Stomach (tissue), 19 donors: ENCODE measurements at places on chromosomes 2 and 18. TPM values are rescaled to one million over a fixed set of nuclear protein-coding genes. Genes with fewer than 3 reads are reported as not detected.

The FBXO15 gene
- not detected for total RNA-seq

The RBMS1 gene
- 48.1 TPM for total RNA-seq

The KCNJ3 gene
- not detected for total RNA-seq

GRCh38 chr2:20422402-20423271 is 24.2 kb upstream of the RHOB start:
- no peak for DNase-seq

- no peak for DNase-seq
These were observed 35.7 kb downstream of the MYO3B start for GRCh38 chr2:170213651-170214050.

DNA sequence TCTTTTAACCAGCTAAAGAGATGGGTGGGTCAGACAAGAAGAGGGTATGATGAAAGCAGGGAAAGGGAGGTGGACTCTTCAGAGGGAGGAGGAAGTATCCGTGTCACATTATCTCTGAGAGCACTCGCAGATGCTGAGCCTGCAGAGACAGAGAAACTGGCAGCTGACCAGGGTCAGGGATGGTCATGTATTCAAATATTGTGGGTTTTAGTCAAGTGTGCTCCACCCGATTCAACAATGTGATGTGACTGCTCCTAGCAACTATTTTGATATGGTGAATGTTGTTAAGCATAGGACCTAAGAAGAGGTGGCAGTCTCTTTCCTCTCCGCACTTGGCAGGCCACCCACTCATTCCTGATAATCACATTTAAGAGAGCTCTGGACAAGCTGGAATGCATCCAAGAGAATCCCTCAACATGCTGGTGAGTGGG is 1.3 kb upstream of the CLIP4 start:
- DNase-seq = peak; percentile 46

GRCh38 chr2:27379836-27380625 is 503 bp downstream of the ZNF513 start:
- DNase-seq = peak; percentile 40

DNA sequence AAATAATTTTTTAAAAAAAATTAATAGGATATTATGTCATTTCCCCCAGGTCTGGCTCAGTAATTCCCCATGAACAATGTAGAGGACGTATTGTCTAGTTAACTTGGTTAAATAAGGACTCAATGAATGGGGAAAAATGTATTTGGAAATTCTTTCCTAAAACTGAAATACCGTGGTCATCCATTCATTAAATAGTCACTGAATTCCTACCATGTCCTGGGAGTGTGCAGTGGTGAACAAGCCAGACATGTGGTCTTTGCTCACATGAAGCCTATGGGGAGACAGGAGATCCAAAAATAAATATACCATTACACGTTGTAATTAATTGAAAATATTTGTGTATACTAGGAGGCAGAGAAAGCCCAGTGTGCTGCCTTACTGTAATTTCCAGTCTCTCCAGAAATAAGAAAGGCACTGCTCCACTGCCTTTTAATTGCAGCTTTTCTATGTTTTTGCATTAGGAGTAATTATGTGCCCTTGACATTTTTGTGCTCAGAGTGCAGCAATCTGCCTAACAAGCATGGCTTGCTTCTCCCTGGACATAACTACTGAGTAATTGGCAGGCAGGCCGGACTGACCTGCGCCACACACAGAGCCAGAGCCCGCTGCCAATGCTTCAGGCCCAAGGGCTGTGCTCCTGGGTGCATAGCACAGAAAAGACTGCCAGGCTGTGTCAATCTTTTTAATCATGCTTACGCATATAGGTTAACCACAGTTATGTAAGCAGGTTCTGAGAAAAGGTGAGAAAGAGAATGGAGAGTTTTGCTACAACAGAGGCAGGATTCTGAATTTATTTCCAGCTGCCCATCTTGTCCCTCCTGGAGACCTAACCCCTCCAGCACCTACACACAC is 22.2 kb upstream of the TTC39C start:
- DNase-seq = peak; percentile 48

- DNase-seq = no peak
These were observed 49.3 kb downstream of the CIB4 start for GRCh38 chr2:26591619-26592505.

DNA sequence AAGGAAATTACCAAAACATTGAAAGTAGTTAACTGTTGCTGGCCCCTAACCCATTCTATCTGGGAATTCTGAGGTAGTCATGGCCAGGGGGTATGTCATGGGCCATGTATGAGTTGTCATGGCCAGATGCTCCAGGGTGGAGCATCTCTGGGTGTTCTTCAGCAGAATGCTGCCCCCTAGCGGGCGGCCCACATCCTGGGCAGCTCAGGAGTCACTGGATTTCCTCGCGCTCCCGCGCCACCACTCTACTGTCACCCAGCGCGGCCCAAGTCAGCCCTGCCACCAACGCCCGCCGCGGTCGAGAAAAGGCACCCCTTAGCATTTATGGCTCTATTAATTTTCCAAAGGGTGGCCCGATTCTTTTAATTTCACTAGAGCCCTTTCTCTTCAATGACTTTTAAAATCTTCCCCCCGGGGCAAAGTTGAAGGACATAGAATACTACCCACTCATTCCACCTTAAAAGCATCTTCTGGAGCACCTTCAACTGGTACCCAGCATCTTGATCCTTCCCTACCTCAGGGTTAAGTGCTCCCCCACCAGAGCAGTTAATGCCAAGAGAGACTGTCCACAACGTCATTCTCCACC is 41.6 kb downstream of the PKDCC start:
- DNase-seq = peak; percentile 78

DNA sequence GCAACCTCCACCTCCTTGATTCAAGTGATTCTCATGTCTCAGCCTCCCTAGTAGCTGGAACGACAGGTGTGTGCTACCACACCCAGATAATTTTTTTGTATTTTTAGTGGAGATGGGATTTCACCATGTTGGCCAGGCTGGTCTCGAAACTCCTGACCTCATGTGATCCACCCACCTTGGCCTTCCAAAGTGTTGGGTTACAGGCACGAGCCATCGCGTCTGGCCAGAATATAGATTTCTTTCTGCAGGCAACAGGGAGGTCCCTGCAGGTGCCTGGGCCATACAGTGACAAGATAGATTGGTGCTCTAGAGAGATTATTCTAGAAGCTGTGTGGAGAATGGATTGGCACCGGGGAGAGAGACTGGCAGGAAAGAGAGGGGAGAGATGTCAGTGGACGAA is 13.3 kb downstream of the PLCD4 start:
- DNase-seq = no peak

DNA sequence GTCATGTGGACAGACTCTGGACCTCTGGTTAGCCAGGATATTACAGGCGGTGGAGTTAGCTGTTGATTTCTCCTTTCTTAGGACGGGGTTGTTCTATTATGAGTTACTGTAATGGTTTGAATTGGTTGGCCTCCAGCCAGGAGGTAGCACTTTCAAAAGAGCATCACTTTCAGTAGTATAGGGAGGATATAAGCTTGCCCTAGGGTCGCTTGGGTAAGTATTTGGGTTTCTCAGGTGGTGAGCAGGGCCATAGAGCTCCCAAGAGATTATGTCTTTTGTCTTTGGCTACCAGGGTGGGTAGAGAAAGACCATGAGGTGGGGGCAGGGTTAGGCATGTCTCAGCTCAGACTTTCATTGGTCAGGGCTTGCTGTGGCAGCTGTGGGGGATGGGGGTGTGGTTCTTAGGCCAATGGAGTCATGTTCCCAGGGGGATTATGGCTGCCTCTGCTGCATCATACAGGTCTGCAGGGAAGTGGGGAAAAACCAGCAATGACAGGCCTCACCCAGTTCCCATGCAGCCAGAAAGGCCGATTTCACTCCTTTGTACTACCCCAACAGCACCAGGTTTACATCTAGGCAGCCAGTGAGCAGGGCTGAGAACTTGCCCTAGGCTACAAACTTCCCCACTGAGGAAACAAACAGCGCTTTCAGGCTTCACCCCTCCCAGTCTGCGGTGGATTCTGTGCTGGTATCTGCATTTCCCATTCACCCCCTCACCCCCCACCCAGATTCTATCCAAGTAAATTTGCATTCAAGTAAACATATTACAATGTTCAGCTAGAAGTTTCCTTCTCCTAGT is 89.4 kb upstream of the SLC38A11 start:
- no peak for DNase-seq

- DNase-seq = peak; percentile 9
These were observed 651.1 kb upstream of the ID2 start for GRCh38 chr2:8030573-8031303.

- peak; percentile 90 for DNase-seq
These were observed at the start of gene EFHD1 for GRCh38 chr2:232633413-232634205. EFHD1 (plus strand) TSS chr2:232633604; CDS start chr2:232633705, 101 bp downstream.

- peak; percentile 53 for DNase-seq
These were observed 321.8 kb upstream of the SPRED2 start for GRCh38 chr2:65754219-65754618.

DNA sequence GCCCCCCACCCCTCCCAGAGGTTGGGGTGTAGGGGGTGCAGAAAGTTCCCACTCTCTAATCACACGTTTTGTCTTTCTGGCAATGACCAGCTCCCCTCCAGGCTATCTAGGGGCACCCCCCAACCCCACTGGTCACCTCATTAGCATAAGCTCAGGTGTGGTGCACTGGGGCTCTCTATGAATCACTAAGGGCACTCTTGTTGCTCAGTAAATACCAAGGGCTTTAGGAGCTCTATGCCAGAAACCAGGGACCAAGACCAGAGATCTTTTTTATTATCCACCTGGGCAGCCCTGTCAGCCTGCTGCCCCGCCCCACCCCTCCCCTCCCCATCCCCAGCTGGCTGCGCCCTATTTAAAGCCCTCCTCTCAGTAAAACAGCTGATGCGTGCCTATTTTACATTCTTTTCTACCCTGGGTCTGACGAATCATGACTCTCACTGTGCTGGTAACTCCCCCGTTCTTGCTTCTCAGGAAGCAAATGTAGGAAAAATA is 24.3 kb downstream of the NCK2 start:
- DNase-seq = no peak

DNA sequence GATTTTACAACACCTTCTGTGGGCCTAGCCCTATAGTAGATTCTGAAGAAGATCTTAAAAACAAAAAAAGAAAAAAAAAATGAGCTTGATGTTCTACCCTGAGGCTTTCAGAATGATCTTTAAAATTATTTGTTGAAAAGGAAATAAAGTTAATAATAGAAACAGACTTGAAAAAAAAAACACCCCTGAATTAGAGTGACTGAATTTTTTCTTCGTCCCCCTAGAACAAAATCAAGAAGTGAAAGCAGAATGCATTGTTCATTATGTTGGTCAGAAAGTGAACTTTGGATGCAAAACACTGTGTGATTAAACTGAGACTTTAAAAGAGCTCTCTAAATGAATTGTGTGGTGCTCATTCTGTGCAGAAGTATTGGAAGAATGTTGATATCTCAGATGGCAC is 1384.4 kb upstream of the PIK3C3 start:
- no peak for DNase-seq

DNA sequence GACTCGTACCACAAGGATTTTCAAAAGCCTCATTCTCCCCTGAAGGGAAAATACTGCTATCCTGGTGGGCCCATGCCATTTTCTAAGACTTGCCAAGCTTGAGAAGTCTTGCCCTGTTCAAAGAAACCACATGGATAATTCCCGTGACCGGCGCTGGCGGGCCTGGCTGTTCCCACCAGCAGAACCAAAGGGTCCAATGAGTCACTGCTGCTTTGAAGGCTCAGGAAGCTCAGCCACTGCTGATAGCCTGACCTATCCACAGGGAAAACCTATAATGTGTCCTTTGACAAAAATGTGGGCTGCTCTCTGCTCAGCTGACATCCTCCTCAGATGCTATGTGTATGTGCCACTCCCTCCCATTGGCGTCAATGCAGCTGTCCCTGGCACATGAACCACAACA is 137.9 kb upstream of the RAB12 start:
- DNase-seq = no peak

DNA sequence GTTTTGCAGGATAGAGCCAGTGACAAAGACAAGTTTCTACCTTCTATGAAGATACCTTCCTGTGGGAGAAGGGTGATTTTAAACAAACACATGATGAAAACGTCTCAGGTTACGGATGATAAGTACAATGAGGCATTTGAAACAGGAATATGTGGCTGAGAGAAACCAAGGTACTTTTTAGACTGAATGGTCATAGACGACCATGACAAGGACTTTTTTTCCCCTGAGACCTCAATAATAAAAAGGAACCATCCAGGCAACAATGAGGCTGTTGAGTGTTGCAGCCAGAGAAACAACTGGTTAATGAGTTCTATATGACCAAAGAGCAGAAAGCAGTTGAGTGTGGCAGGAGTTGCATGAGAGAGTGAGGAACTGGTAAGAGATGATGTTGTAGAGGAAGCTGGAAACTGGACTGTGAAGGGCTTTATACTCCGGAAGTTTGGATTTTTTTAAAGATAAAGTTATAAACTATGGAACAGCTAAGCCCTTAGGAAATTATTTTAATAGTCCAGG is 306.1 kb upstream of the CYRIA start:
- no peak for DNase-seq
